ENCODE measurements at places on chromosomes 3 and 15. TPM values are rescaled to one million over a fixed set of nuclear protein-coding genes. Genes with fewer than 3 reads are reported as not detected.

Gene SPINK8
- total RNA-seq: not detected

Gene GOLGA6B
- total RNA-seq: 0.36 TPM

Gene TTLL13
- total RNA-seq: 0.14 TPM

Gene C3orf33
- 2.4 TPM for total RNA-seq

All from astrocyte (in vitro differentiated cells and primary cell).